ENCODE measurements at places on chromosomes 11 and 22. TPM values are rescaled to one million over a fixed set of nuclear protein-coding genes. Genes with fewer than 3 reads are reported as not detected.
A peak's percentile ranks its signal among the peaks of the same experiment; 100 is the strongest.

ROBO4 gene
- total RNA-seq: not detected

DNA sequence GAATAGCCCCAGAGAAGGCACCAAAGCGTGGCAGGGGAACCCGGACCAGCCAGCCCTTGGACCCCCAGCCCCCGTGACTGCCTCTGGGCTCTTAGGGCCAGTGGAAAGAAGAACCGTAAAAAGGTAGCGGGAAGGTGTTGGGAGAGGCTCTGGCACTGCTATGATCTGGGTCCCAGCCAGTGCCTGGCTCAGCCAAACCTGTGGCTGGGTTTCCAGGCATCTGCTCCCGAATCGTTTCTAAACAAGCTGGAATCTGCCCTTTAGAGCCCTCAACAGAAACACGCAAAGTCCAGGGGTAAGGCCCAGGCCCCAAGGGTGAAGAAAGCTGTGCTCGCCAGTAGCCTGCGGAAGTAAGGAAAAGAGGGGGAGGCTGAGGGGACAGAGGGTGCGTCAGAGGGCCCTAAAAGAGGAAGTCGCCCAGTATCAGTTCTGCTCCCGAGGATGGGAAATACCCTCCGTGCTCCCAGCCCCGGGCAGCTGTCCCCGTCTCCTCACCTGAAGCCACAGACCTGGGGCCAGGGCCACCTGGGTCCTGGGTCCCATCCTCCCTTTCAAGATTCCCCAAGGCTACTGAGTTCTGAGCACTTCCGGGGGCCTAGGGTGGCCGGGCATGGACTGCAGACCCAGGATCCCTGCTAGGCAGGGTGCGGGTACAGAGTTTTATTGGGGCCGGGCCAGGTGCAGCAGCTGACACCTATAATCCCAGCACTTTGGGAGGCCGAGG is 24.7 kb downstream of the IL10RA start:
- H3K4me1 ChIP-seq: peaks cover 86% of the 10 kb centered on the region
- peak overlapping the region; percentile 86 for H3K27ac ChIP-seq
- DNase-seq: peak; percentile 30
- H3K4me3 ChIP-seq: no peak overlapping the region
- peaks cover 22% of the 10 kb centered on the region for H3K36me3 ChIP-seq

ELFN2 gene
- total RNA-seq: 0.26 TPM

GRCh38 chr22:21966643-21967516 is 14.2 kb upstream of the PPM1F start:
- no peak for DNase-seq
- H3K27ac ChIP-seq: no peak overlapping the region
- H3K4me3 ChIP-seq: no peak overlapping the region
- peaks cover 19% of the 10 kb centered on the region for H3K36me3 ChIP-seq
- H3K4me1 ChIP-seq: no peaks in the 10 kb centered on the region

DNA sequence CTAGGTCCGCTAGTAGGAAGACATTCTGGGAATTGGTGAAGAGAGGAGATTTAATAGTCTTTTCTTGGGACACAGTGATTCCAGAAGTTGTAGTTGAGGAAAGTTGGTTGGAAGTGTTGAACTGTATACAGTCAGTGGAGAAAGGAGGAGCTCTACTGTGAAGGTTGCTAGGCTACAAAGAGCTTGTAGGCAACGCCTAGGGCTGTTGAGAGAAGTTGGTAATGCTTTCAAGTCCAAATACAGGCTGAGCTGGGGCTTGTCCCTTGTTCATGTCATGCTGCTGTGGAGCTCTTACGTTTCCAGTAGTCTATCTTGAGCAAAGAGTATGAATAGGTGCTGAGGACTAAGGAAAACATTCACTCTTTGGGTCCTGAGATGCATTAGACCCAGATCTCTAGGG is 1.1 kb downstream of the TBCEL start:
- peaks cover 23% of the 10 kb centered on the region for H3K4me1 ChIP-seq
- peak overlapping the region; percentile 64 for H3K27ac ChIP-seq
- H3K27me3 ChIP-seq: peaks cover 3% of the 10 kb centered on the region

- no peaks in the 10 kb centered on the region for H3K27me3 ChIP-seq
- peaks cover 43% of the 10 kb centered on the region for H3K36me3 ChIP-seq
- no peak for DNase-seq
- H3K27ac ChIP-seq: peak overlapping the region; percentile 67
- H3K4me1 ChIP-seq: peaks cover 34% of the 10 kb centered on the region
Observed at GRCh38 chr11:72969894-72970335, 155.7 kb downstream of the ATG16L2 start.

SCUBE2 gene
- not detected for total RNA-seq

GRCh38 chr11:9718147-9718546 is 54.3 kb downstream of the SWAP70 start:
- H3K27ac ChIP-seq: no peak overlapping the region
- no peak for DNase-seq
- H3K36me3 ChIP-seq: peaks cover 32% of the 10 kb centered on the region
- H3K4me1 ChIP-seq: peaks cover 17% of the 10 kb centered on the region

- peaks cover 6% of the 10 kb centered on the region for H3K36me3 ChIP-seq
- H3K27ac ChIP-seq: peak overlapping the region; percentile 88
- peak overlapping the region; percentile 59 for H3K4me3 ChIP-seq
Observed at GRCh38 chr11:44596525-44597276, 31.2 kb downstream of the CD82 start.

- H3K4me3 ChIP-seq: no peak overlapping the region
- no peaks in the 10 kb centered on the region for H3K4me1 ChIP-seq
- peaks cover 8% of the 10 kb centered on the region for H3K27me3 ChIP-seq
- no peak overlapping the region for H3K27ac ChIP-seq
Observed at GRCh38 chr11:2258501-2259465, 11.6 kb downstream of the ASCL2 start.
